ENCODE measurements at places on chromosomes 1 and 21. TPM values are rescaled to one million over a fixed set of nuclear protein-coding genes. Genes with fewer than 3 reads are reported as not detected.

Gene ANGPTL1
- total RNA-seq: not detected

Gene PCSK9
- not detected for total RNA-seq

Gene KRTAP19-4
- not detected for total RNA-seq

Gene SLC6A17
- total RNA-seq: 0.12 TPM

Gene DNAI4
- total RNA-seq: 1.5 TPM

Gene CFAP107
- not detected for total RNA-seq

Gene CASQ1
- not detected for total RNA-seq

Gene CHAF1B
- 30.5 TPM for total RNA-seq

Gene ZNF326
- 17.9 TPM for total RNA-seq

Gene MSTO1
- total RNA-seq: 58.6 TPM

Gene ETV3L
- not detected for total RNA-seq

Gene SLC5A9
- not detected for total RNA-seq

Gene SPRR2A
- not detected for total RNA-seq

DNA sequence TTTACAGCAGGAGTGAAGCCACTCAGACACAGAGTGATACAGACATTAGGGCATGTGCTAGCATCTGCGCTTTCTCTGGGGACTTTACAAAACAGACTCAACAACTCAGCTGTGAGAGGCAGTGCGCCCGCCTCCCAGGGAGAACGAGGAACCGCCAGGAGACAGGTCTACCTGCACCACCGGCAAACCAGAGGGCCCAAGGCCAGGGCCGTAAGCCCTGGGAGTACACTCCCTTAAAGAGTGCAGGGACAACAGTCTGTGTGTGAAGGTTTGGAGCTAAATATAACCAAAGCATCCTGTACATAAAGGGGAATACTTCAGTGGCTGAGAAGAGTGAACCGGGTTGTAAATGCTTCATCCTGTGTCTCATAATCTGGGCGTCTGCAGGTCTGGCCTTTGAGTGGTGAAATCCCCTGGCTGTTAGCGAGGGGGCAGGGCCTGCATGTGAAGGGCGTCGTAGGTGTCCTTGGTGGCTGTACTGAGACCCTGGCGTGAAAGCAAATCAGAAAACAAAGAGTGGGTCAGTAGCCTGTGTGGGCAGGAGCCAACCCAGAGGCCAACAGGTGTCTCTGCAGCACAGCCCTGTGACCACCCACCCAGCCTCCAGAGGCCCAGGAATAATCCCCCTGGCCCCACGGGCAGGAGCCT lies 86.9 kb downstream of the CD247 start:
- DNase-seq: no peak

GRCh38 chr21:38048167-38048566 lies 131.9 kb upstream of the KCNJ6 start:
- DNase-seq: no peak

GRCh38 chr1:52697795-52698674 lies at the start of gene COA7:
Gene COA7, minus strand, starts transcription at chr1:52698347. Its CDS starts 21 bp downstream, at chr1:52698326.
- DNase-seq: peak; percentile 79

DNA sequence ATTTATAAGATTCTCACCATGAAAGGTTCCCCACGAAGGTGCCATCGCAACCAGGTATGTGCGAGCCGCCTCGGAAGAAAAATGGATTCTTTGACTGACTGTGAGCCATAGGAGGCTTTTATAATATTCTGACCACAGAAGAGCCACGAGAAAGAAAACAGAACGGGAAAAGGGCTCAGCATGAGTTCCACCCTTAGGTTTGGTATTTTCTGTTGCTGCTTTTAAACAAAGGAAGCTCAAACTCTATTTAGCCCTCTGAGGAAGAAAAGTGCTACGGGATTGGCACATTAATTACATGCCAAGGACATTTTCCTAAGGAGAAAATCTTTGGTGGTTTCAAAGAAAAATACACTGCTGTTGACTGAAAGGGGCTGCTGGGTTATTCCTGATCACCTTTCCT lies 39.3 kb downstream of the MIS18A start:
- no peak for DNase-seq

DNA sequence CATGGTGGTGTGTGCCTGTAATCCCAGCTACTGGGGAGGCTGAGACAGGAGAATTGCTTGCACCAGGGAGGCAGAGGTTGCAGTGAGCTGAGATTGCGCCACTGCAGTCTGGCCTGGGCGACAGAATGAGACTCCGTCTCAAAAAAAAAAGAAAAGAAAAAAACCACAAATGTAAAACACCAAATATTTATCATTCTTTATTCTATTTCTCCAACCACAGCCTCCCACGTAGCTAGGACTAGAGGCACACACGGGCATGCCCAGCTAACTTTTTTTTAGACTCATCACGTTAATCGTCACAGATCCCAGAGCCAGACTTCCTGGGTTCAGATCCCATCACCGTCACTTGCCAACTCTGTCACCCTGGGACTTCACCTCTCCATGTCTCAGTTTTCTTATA lies 13.5 kb downstream of the DNAJC16 start:
- DNase-seq: no peak

- no peak for DNase-seq
Measured at GRCh38 chr1:12413664-12414410, 184.0 kb downstream of the VPS13D start.

GRCh38 chr1:26353210-26353859 lies 595 bp downstream of the CRYBG2 start:
- no peak for DNase-seq

- DNase-seq: no peak
Measured at GRCh38 chr1:235945775-235946570, 79.3 kb upstream of the LYST start.

GRCh38 chr1:157646144-157646543 lies 48.3 kb upstream of the FCRL4 start:
- no peak for DNase-seq

DNA sequence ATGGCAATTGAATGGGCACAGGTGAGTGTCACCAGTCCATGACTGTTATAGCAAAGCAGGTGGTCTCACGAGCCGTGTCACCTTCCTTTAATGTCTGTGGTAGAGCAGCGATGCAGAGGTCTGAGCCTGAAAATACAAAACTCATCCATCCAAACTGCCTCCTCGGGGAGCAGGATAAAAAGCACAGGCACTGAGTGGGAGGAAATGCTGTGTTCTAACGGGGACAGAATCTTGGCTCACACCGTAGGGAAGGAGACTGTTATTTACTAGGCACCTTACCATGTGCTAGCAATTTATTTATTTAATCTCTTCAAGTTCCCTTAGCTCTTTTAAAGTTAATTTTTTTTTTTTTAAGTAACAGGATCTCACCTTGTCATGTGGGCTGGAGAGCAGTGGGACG lies 1.2 kb downstream of the ASCL5 start:
- DNase-seq: no peak

DNA sequence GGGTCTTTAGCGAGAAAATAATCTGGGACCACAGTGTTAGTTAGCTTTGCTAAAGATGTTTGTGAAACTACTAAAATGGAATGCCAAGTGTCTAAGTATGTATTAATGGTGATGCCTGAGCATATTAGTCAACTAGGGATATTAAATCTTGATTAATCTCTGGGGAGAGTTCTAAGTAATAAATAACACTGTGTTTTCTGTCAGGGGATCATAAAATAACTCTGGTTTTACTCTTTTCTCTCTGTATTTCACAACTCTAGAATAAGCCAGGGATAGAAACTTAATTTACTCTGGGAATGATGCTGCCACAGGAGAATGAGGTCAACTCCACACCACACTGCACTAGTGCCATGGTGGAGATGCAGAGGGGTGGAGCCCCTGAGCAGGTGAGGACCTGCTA lies 399.2 kb downstream of the PTBP2 start:
- DNase-seq: no peak

DNA sequence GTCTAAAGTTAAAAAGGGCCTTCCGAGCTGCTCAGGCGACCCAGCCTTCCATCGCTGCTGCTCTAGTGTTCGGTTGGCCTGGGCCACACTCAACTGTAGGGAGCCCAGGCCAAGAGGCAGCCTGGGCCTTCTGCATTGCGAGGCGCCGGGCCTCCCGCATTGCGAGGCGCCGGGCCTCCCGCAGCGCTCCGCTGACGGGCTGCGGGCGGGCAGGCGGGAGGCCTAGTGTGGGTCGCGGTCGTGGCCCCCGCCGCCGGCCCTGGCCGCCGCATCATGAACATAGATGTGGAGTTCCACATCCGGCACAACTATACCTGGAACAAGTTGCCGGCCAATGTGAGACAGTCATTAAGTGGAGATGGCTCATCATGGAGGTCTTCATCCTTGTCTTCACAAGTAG lies 48.3 kb downstream of the PPIAL4G start:
- DNase-seq: no peak

GRCh38 chr1:26373789-26374188 lies 1.2 kb upstream of the ZNF683 start:
- DNase-seq: no peak

DNA sequence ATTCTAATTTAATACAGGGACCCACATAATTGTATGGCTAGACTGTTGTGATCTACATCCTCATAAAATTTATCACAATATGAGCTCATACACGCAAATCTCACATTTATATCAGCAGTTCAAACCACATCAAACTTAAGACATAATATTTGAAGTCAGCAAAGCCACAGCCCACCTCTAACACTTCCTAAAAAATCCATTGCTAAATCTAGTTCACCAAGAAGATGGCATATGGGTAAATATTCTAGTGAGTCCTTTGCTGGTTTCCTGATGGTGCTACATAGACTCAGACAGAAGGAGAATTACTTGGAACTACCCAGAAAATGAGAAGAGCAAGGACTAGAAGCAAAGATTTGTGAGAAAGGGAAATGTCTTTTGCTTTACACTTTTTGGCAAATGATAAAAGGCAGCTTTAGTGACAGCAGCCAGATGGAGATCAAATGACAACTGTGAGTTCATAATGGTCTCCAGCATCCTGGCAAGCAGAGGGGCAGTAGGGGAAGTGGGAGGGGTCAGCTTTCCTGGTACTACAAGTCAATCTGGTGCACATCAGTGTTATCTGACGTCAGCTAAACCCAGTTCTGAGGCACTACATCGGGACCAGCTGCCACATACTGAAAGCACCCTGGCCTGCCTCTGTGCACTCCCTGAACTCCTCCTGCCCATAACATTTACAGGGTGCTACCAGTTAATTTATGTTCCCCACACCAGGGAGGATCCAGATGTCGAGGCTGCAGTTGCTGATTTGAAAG lies 10.6 kb upstream of the GADD45A start:
- peak; percentile 82 for DNase-seq

- DNase-seq: no peak
Measured at GRCh38 chr1:24125456-24125855, 13.5 kb upstream of the MYOM3 start.

- DNase-seq: no peak
Measured at GRCh38 chr21:31725202-31725839, 6.6 kb downstream of the SCAF4 start.

DNA sequence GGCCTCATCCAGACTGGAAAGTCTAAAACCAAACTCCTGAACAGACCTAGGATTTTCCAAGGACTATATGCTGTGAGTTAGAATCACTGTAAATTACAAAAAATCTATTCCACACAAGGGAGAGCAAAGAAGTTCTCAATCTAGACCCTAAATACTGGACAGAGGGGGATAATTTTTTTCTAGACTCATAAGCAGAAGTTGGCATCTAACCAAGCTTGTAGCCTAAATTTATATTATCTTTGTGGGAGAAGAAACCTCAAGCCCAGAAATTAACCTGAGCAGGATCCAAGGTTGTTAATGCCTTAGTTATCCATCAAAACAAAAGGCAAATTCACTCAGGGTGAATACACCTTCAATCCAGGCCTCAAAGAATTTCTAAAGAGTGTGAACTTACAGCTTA lies 290.2 kb downstream of the SMYD3 start:
- DNase-seq: no peak

Measured in activated naive CD4-positive, alpha-beta T cell treated with anti-CD3 and anti-CD28 coated beads for 36 hours (primary cell).